ENCODE measurements at places on chromosomes 3 and 15.
A peak's percentile ranks its signal among the peaks of the same experiment; 100 is the strongest.

DNA sequence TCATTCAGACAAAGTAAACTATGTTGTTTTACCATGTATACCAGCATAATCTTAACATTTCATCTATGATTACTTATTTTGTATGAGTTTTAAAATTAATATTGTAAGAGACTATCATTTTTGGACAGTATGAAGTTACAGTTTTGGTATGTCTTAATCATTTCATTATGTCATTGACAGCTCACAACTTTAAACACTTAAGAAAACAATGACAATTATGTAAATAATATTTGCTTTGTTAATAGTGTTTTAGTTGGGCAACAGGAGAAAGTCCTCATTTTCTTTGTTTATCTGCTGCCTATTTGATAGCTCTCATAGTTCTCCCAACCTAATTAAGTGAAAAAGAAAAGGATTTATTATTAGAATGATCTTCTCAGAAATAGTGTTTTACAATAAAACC, 80.2 kb downstream of the MEF2A start:
- DNase-seq, result no peak

GRCh38 chr3:127204841-127205582, 12.1 kb downstream of the PRR23E start:
- no peak for DNase-seq

DNA sequence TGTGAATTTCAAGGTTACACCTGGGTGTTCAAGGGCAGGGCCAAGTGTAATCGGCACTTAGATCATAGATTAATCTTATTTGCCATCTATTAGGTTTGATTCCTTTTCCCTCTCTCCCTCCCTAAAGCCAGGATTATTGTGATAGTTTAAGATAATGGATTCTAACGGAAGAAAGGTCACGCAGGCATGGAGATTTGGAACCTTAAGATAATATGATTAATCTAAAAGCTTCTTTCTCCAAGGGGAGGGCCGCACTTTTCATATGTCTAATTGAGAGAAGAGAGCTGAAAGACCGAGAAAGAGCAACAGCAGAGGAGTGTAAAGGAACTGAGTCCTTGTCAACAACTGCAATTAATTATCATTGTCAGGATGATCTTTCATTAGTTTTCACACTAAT, 858.8 kb upstream of the NR2F2 start:
- no peak for DNase-seq

DNA sequence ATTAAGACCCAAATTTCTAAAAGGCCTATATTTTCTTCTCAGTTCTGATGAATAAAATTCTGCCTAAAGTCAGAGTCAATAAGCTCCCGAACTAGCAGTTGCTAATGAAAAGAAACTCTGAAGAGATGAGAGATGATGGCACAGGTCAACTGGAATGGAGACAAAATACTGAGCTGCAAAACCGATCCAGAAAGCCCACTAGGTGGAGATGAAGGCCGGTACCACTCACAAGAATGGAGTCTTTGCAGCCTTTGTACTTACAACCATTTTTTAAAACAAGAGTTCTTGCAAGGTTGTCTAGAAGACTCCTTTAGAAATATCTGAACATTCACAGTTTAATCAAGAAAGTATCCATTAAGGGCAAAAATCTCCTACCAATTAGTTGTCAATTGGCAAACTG, 119.9 kb upstream of the TJP1 start:
- no peak for DNase-seq

DNA sequence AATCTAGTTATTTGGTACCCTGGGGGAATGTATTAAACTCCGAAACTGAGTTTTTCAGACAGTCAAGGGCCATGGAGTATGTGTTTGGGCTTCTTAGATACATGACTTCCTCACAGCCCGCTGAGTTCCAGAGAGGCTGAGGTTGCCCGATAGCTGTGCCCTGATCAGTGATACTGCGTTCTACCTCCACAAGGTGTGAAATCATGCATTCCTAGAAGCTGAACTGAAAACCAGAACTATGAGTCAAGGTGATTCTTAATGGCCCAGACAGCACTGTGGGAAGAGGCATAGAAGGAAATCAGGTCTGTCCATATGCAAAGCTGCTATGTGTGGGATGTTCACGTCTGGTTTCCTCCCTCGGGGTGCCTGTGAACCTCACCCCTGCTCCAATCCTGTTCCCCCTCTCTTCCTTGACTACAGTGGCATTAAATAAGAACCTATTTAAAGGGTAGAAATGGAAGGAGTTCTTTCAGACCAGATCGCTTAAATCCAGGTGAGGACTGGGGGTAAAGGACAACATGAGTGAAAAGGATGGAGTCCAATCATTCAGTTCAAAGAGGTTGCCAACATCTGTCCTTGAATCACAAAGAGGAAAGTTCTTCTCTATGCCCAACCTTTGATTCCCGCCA, 74.3 kb downstream of the MYO1E start:
- peak; percentile 22 for DNase-seq

DNA sequence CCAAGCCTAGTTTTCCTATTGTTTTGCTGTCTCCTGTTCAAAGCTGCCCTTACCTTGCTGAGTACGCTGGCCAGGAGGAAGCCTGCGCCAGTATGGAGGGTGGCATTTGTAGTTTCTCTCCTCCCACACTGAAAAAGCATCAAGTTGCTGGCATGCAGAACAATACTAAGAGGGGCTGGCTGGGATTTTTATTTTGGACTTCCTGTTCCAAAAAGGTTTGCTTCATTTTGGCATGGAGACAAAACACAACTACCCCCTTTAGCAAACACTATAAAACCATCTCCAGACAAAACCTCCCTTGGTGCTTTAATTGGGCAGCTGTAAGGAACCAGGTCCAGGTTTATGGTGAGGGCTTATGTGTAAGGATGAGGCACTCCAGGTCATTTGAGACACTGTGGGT, 457.6 kb downstream of the PDCD6IP start:
- DNase-seq, result no peak

DNA sequence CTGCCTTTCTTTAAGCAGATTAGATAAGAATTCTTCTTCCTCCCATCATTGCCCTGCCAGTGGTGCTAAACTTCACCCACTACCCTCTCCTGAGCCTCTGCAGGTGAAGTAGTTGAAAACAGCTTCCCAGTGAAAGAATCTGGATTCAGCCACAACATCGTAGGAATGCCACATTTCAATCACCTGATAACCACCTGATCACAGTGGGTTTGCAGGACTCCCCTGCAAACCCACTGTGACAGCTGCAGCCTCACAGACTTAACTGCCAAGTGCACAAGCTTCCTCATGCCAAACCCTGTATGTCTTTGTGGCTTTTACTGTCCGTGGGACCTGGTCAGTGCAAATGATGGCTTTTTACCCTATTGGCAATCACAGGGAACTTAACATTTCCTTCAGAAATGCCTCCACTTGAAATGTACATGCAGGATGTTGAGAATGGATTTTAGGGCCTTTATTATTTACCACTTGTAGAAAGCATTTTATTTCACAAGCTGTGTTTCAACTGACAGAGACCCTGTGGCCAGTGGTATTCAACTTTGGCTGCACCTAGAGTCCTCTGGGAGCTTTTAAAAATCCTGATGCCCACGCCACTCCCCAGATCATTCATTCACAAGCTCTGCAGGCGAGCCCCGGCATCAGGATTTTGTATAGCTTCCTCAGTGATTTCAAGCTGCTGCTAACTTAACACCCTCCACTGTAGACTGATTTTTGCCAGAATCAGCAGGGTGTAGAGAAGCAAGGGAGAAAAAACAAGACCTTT, 49.1 kb downstream of the OXNAD1 start:
- DNase-seq, result no peak

DNA sequence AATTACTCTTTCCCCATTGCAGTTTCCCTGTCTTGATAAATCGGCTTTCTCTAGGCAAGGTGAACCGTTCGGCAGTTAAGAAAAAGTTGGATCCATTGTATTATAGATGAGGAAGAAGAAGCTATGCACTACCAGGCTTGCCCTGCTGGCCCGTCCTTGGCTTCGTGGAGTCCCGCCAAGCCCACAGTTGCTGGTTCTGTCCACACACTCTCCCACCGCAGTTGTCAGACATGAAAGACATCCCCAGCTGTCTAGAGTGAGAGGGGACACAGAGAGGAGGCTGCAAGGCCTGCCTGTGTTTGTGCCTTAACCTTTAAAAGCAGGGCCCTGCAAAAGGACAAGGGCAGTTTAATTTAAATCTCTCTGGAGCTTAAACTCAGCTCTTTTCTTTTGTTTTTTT, 47.2 kb upstream of the PLCL2 start:
- DNase-seq, result no peak

DNA sequence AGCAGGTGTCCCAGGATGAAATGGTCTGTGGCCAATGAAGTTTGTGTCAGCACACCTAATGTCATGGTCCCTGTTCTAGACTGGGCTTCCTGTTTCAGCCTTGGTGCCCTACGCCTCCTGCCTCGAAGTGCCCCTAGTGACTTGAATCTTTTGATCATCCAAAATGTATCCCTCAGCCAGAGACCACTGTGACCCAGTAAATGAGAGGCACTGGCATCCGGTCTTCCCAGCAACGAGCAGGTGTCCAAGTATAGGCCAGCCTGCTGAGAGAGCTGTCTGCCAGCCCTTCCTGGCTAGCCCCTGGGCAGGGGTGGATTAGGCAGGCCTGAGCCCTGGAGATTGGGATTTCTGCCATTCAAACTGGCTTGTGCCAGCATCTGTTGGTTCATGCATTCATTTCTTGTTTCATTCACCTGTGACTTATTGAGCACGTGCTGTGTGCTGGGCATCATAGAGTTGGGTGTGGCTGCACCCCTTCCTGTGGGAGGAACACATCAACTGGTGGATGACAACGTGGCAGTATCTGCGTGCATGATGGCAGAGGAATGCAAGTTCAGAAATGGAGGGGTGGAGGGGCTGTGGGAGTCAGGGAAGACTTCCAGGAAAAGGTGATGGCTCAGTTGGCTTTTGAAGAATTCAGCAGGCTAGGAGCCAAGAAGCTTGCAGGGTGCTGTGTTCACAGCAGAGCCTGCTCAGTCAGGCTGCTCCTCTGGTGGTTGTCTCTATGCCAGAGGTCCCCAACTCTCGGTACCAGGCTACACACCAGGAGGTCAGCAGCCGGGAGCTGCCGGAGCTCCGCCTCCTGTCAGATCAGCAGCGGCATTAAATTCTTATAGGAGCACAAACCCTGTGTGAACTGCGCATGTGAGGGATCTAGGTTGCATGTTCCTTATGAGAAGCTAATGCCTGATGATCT, 21.6 kb downstream of the ESYT3 start:
- no peak for DNase-seq

- no peak for DNase-seq
Observed at GRCh38 chr3:50737906-50738598, 63.3 kb downstream of the DOCK3 start.

DNA sequence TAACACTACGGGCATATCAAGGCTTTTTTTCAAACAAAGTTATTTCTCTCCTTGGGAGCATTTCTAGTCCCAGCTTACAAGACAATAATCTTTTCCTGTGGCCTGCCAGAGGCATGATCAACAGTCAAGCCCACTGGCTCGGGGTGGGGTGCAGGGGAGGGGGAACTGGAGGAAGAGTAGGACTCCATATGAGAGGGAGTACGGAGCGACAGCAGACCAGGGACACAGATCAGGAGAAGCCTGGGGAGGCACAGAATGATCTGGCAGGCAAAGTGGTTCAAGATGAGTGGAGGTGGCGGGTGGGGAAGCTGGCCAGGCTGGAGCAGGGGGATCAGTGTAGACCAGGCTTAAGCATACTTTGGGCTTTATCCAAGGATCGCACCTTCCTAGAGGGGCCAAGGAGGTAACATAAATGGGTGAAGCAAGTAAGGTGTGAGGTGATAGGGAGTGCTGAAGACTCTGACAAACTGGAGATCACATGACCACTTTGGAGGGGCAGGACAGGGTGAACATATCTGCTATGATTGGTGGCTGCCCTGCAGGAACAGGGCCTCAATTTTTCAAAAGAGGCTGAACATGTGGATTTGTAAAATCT, 37.4 kb downstream of the KLF15 start:
- DNase-seq, result no peak

- no peak for DNase-seq
Observed at GRCh38 chr15:40878785-40879184, 4.8 kb upstream of the RHOV start.

DNA sequence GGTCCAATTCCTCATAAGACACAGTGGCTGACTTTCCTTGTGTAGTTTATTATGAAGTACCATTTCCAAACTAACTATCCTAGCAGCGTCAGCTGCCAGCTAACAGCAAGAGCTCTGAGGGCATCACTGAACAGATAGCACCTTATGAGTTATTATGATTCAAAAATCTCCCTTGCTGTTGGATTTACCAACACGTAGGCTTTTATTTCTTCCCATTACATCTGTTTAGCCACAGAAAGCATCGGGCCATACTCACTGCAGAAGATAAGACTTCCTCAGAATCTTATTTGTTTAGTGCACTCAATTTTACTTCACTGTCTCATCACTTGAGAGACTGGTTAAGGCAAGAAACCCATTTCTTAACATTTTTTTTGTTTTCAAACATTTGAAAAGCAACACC, 16.2 kb downstream of the CLDN1 start:
- DNase-seq, result no peak

- DNase-seq, result no peak
Observed at GRCh38 chr3:194102436-194102835, 33.5 kb upstream of the HES1 start.

GRCh38 chr15:63944681-63944955, 101.7 kb downstream of the DAPK2 start:
- no peak for DNase-seq

- DNase-seq, result no peak
Observed at GRCh38 chr3:144429719-144430121, 458.1 kb downstream of the DIPK2A start.

DNA sequence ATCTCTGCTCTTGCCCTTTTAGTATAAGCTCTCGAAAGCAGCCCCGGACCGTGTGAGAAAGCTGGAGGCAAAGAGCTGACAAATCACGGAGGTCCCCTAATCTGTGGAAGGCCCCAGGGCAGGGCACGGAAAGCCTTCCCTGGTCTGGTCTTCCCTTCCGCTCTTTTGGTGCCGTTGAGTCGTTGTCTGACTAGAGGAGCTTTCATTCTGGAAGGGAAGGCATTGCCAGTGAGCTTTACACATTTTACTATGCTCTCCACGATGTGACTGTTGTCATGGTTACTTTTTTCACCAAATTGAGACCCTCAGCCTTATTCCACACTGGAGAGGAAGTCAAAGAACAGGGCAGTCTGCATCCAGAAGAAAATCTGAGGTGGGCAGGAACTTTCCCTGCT, 71.7 kb downstream of the CYP19A1 start:
- no peak for DNase-seq

DNA sequence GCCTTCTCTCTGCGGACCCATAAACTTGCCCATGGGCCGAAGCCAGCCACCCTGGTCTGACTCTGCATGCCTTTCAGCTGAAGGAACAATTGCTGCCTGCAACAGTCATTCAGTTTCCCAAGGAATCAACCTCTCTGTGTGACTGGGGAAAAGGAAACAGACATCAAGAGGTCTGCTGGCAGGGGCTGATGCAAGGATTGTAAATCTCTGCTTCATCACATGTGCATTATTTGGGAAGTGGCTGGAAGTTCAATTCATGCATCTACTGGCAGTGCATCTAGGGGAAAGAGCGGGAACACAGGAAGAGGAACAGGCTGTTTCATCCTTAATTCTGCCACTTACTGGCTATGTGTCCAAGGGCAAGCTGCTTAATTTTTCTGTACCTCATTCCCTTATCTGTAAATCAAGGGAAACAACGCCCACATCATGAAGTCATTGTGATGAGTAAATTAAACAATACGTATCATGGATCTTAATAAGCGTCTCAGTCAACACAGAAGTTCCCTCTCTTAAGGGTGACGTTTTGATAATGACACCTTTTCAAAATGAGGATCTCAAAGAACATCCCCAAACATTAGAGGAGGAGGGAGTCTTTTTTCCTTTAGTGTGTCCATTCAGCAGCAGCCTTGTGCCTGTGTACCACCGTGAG, 17.4 kb upstream of the ADPGK start:
- no peak for DNase-seq
